Astrocyte of the hippocampus (primary cell): ENCODE measurements at places on chromosomes 11 and 22.

DNA sequence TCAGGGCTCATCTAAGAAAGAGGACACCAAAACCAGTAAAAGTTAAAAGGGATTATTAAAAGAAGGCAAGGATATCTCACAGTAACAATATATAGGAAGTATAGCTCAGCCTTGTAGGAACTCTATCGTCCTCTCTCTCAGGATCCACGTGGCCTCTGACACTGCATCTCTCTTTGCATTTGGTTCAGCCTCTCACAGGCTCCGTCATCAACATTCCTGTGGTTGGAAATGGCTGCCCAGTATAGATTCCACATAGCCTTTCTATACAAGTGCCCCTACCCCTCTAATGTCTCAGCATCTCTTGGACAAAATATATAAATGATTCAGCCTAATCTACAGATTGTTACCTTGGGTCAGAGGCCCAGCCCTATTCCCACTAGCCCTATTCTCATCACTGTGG lies 101.3 kb upstream of the DBX1 start:
- no peak for DNase-seq

DNA sequence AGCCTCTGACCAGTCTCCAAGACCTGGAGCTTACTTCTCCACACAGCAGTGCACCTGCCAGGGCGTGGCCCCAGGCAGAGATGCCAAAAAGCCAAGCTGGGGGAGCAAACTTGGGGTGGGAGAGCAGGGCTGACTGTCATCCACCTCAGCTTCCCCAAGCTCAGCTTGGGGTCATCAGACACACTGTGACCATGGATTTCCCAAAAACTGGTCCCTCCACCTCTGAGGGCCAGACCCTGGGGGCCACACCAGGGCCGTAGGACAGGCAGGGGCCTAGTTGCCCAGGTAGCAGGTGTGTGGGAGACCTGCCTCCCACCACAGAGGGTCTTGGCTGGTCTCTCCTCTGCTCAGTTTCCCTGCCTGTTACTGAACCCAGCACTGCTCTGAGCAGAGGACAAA lies 30.6 kb downstream of the ARVCF start:
- DNase-seq = no peak

- peak; percentile 50 for DNase-seq
Observed at GRCh38 chr11:120964857-120965256, 59.0 kb upstream of the TBCEL start.

DNA sequence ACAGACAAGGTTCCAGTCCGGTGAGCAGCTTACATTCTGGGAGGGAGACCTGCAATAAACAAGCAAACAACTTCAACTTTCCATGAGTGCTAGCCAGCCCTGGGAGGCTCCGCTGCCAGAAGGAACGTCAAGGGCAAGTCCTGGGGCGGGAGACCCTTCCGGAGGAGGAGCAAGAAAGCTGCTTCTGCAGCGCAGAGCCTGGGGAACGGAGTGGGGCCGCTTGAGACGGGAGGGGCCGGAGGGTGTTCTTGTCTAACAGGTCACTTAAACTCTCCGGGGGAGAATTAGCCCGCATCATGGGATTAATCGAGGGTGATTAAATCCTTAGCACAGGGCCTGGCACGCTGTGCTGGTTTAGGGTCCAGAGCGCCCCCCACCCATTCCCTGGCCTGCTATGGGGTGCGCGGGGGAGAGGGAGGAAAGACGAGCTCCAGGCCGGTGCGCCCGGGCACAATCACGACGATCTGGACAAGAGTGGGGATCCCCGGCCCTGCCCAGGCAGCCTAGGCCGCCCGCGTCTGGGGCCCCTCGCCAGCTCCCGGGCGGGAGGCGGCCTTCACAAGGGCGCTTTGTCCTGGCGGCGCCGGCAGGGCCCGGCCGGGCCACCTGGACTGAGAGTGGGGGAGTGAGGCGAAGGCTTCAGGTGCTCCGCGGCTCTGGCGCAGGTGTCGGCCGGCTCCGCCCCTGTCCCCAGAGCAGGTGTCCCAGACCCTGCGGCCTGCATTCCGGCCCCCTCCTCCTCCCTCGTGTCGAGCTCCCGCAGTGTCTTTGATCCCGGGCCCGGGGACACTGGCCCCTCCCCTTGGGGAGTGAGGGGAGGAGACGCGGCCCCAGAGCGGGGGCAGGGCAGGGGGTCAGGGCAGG lies 663 bp upstream of the LARGE2 start:
- no peak for DNase-seq

DNA sequence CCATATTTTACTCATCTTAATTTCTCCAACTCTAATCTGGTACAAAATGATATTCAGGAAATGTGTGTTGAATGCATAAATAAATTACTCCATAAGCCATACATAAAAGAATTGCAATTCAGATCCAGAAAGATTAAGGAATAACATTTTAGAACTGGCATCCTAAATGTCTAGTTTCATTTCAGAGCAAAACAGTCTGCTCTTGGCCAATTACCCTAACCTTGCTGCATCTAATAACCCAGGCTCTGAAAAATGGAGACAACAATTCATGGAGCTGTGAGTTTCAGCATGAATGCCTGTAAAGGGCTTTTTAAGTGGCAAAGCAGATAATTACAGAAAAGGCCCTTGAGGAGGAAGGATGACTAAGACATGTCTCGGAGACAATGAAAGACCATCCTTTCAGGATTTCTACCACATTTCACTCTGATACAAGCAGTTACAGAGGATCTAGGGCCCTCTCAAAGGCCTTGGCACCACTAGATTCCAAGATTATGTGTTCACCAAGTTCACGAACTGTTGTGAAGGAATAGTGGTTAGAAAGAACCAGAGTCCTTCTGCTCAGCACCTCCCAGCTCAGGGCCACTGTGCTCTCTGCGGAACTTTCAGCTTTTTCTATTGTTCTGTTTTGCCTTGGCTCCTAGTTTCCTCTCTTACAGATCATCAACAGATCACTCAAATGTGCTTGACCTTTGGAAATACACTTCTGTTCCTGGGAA lies 157.6 kb upstream of the BLID start:
- DNase-seq = peak; percentile 21

- peak; percentile 34 for DNase-seq
Observed at GRCh38 chr11:44797886-44798606, 71.3 kb downstream of the TSPAN18 start.

GRCh38 chr11:58047818-58048217 lies 17.1 kb downstream of the OR6Q1 start:
- no peak for DNase-seq

DNA sequence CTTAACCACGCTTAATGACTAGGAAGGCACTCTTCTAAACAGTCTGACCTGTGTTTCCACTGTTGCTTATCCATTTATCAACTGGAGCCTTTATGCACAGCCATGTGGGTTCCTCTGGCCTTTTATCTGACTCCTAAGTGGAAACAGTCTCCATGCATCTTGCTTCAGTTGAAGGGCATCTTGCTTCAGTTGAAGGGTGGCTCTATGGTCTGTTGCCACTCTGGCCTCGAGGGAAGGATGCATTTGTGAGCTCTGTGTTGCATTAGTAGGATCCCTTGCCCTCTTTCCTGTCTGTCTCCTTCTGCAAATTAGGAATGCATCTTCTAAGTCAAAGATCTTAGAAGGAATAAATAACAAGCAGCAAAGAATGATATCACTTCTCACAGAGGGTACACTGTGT lies 25.8 kb upstream of the C11orf96 start:
- DNase-seq = no peak
